A549 treated with dexamethasone at 1 μM for 4 hours (cell line): ENCODE measurements at places on chromosomes 7 and 10. TPM values are rescaled to one million over a fixed set of nuclear protein-coding genes. Genes with fewer than 3 reads are reported as not detected.

Gene ACTL6B
- not detected in 5 replicates for total RNA-seq

Gene PRR15
- 4.7 to 7.1 TPM (median 5.0 TPM) in 5 replicates for total RNA-seq

Gene SLC13A1
- not detected in 5 replicates for total RNA-seq

Gene ANKIB1
- total RNA-seq, result 15.9 to 29.6 TPM (median 24.0 TPM) in 5 replicates

Gene WDR86
- 0.11 to 0.26 TPM (median 0.18 TPM) in 4 of 5 replicates, not detected in the other for total RNA-seq

Gene ANKRD1
- total RNA-seq, result 35.0 to 54.9 TPM (median 47.3 TPM) in 5 replicates

Gene ZNF716
- not detected in 5 replicates for total RNA-seq

Gene INSYN2A
- total RNA-seq, result 1.7 to 2.0 TPM (median 1.8 TPM) in 5 replicates

Gene PTPRZ1
- not detected in 5 replicates for total RNA-seq

Gene FBXL15
- 5.8 to 9.3 TPM (median 6.9 TPM) in 5 replicates for total RNA-seq

Gene TMEM196
- total RNA-seq, result not detected in 5 replicates

Gene TAS2R4
- total RNA-seq, result 0.11 to 0.17 TPM (median 0.11 TPM) in 5 replicates

Gene NMT2
- 19.5 to 23.5 TPM (median 21.8 TPM) in 5 replicates for total RNA-seq
